A172 (cell line): ENCODE measurements at places on chromosomes 6 and 20. TPM values are rescaled to one million over a fixed set of nuclear protein-coding genes. Genes with fewer than 3 reads are reported as not detected.

- DNase-seq = no peak
Measured at GRCh38 chr6:79261666-79262065, 27.2 kb upstream of the HMGN3 start.

DNA sequence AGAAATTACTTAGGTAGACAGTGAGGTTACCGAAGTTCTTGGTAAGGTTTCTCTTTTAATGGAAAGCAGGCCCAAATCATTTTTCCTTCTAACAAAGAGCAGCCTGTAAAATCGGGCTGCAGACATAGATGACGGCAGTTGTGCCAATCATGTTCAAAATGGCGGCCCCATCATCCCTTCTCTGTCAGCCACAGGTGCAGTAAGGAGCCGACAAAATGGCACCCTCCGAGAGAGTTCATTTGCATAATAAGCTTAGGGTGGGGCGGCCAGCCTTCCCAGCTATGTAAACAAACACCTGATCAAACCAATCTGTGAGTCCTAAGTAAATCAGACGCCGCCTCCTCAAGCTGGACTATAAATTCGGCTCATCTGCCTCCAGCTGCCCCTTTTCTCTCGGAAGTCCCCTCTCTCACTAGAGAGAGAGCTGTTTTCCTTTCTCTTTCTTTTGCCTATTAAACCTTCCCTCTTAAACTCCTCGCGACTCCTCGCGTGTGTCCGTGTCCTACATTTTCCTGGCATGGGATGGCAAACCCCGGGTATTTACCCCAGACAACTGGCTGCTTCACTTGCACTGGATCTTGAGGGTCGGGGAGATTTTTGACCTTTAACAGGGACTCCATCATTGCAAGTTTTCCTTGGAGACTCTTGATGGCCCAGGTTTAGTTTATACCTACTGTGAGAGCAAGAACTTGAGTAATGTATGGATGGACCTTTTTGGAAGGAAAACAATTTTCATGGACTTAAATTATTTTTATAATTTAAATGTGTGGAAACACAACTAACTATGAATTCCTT is 8.9 kb upstream of the DDR1 start:
- no peak for DNase-seq

GRCh38 chr20:53922901-53923314 is 147.5 kb downstream of the BCAS1 start:
- DNase-seq = no peak

DNA sequence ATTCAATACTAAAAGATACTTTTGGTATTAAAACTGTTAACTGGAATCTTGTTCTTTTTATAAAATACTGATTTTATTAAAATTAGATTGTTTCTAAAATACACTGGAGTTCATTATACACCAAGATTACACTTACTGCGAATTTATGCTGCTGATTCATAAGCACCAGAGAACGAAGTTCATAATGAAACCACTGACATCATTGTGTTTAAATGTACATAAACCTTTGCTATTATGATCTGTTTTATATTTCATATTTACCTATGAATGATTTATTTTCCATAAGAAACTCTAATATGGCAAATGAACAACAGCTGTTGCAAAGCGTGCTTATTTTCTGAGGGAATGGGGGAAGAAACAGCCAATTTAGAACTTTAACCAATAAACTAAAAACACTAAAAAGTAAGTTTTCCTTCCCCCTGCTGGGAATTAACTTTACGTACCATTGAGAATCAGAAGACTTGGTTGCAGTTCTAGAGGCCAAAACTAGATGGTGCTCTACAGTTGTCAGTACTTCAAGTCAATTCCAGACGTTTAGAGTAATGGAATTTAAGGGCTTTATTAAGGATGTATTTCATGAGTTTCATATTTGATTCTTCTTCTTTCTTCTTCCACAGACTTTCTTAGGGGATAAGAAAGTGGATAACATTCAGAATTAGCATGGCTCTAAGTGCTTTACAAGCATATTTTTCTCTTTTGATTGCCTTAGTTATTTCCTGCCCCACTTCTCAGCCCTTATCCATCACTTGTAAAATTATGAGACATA is 30.8 kb upstream of the COL19A1 start:
- DNase-seq = peak; percentile 46

DNA sequence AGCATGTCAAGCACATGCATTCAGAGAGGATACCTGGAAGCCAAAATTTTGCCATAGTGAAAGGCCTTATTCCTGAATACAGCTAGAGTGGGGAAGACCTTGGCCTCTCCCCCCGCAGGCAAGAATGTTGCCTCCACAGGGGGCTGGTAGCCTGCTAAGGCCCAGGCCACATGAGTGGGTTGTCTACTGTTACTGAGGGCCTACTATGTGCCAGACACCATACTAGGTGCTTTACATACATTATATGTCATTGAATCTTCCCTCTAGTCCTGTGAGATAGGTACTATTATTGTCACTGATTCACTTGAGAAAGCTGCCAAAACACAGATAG is 642 bp upstream of the PI16 start:
- DNase-seq = no peak

GRCh38 chr20:10076126-10077080 is 41.6 kb downstream of the ANKEF1 start:
- DNase-seq = peak; percentile 35

- DNase-seq = no peak
Measured at GRCh38 chr6:166900956-166901607, 55.3 kb downstream of the RNASET2 start.

GRCh38 chr6:9540534-9541126 is 874.2 kb downstream of the TFAP2A start:
- peak; percentile 63 for DNase-seq

DNA sequence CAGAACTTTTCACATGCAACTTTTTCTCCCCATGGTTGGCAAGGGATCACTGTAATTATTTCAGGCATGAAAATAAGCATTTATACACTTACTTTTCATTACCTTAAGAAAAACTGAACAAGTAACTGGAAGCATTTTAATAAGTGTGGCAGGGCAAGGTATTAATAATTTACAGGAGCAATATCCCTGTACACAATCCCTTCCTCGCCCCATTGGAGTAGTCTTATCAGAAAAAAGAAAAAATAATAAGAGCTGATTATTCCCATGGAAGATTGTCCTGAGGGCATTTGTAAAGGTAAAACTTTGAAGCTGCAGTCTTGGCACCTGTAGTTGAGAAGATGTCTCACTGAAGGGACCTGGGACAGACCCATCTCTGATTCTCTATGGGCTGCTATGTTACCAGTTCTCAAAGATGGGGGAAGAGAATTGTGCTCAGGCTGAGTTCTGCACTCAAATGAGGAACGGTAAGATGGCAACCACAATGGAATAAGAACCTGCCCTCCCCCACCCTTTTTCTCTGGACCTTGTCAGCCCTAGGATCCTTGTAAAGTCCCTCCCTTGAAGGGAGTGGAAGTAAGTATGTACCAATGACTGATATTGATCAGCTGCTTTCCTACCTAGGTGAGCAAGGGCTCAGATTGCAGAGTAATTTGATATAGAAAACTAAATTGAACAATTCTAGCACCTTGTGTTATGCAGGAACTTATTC is 70.0 kb upstream of the AHI1 start:
- no peak for DNase-seq

- peak; percentile 64 for DNase-seq
Measured at GRCh38 chr20:9021699-9022098, 47.2 kb upstream of the PLCB4 start.

Gene CTCFL
- total RNA-seq = not detected in 2 replicates

- no peak for DNase-seq
Measured at GRCh38 chr6:37651991-37652390, 45.7 kb downstream of the MDGA1 start.

- DNase-seq = no peak
Measured at GRCh38 chr6:42112351-42112750, 30.1 kb downstream of the C6orf132 start.

- no peak for DNase-seq
Measured at GRCh38 chr6:96913621-96914020, 10.9 kb upstream of the KLHL32 start.

- no peak for DNase-seq
Measured at GRCh38 chr6:140858381-140858971, 1274.2 kb upstream of the GJE1 start.

DNA sequence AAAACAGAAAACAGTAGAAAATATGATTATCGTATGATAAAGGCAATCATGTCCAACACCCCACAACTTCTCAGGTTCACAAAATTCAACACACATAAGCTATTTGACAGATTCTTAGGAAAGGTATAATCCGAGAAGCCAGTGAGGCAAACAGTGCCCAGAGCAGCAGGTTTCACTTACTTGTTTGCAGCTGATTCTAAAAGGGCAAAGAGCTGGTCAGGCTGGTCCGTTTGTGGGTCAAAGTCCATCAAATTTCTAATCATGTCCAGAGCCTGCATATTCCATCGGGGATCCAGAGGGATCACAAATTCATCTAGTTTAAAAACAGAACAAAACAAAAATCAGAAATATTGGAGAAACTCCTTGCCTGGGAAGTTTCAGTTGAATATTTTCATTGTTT is 69.8 kb upstream of the LYRM2 start:
- DNase-seq = no peak

Gene NR2E1
- 0.05 TPM in 1 of 2 replicates, not detected in the other for total RNA-seq

Gene ARFGEF3
- 3.1 and 3.5 TPM in 2 replicates for total RNA-seq

DNA sequence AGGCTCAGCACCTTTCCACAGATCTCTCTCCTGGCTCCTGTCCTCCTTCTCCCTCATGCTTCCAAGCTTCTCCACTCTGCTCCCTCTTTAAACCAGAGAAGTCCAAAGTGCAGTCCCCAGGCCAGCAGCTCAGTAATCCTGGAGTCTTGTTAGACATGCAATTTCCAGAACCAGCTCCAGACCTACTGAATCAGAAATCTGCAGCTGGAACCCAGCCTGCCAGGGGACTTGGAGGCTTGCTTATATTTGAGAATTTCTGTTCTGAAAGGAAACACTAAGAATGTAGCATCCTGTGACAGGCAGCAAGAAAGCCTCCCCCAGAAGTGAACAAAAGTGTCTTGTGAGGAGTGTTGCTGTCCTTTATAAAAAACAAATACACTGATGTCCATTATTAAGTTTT is 438.1 kb downstream of the BCKDHB start:
- no peak for DNase-seq

GRCh38 chr20:13552061-13552460 is 86.7 kb downstream of the TASP1 start:
- no peak for DNase-seq

Gene FAM162B
- total RNA-seq = not detected in 2 replicates

Gene ULBP1
- total RNA-seq = 0.07 and 0.38 TPM in 2 replicates

Gene TMC2
- not detected in 2 replicates for total RNA-seq

- DNase-seq = peak; percentile 78
Measured at GRCh38 chr6:129209355-129209754, 326.4 kb downstream of the LAMA2 start.

- DNase-seq = peak; percentile 65
Measured at GRCh38 chr20:2285613-2286012, 10.2 kb upstream of the TGM3 start.
